Fibroblast of skin of right biceps (primary cell): ENCODE measurements at places on chromosomes 2 and 18.
A peak's percentile ranks its signal among the peaks of the same experiment; 100 is the strongest.

GRCh38 chr18:40063488-40063887 lies 1891.5 kb upstream of the PIK3C3 start:
- no peak for DNase-seq

- peak; percentile 15 for DNase-seq
Observed at GRCh38 chr2:26330604-26331003, 15.3 kb upstream of the SELENOI start.

DNA sequence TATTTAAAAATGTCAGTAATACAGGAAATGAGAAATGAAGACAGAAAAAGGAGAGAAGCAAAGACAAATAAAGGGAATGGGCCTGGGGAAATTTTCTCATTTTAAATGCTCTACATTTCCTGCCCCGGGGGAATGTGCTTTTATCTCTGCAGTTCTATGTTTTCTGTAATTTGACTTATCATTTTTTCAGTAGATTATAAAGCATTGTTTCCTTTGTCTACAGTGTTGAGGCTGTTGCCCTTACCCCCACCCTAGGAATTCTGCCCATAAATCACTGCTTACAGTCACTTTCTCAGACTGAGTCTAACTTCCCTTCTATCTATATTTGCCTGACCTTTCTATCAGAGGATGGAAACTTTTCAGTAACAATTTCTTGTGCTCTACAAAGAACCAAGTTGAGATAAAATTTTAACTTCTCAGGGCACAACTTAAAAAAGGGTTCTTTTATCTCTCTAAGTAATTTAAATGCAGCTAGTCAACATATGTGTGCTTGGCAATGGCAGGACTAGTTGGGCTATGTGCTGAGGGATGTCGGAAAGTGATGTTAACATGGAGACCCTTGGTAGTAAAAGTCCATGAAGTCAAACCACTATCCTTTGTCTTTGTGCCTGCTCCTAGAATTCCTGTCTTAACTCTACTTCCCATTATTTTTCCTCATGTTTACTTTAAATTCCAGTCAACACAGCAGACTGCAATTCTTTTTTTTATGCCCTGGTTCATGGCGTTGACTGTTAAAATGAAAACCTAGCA lies 146.5 kb upstream of the MMADHC start:
- peak; percentile 76 for DNase-seq

DNA sequence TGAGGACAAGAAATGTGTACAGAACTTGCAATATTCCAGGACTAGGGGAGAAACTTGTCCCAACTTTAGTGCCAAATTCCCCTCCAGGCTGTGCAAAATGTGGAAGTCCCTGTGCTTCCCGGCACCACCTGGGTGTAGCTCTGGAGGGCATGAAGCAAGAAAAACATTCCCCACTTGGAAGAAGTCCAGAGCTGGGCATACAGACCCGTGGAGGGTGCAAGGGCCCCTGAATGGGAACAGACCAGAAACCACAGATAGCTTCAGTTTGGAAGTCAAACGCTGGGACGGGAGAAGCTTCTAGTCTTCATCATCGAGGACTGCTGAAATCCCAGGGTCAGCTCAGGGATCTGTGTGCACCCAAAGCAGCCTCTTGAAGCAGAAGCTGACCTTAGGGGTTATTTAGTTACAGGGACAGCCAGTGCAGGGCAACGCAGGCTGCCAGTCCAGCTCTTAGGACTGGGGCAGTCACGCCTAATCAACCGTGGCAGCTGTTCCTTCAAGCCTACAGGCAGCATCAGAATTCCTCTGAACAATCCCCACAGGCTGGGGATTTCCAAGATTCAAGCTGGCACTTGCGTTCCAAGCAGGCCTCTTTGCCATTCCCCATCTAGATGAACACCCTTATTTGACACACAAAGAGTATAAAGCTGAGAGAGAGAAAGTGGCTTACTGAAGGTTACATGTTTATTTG lies 269.4 kb downstream of the LOXHD1 start:
- DNase-seq, result no peak

- no peak for DNase-seq
Observed at GRCh38 chr2:9092383-9093282, 89.1 kb upstream of the MBOAT2 start.

- peak; percentile 67 for DNase-seq
Observed at GRCh38 chr2:69149631-69150215, 136.7 kb downstream of the ANTXR1 start.

DNA sequence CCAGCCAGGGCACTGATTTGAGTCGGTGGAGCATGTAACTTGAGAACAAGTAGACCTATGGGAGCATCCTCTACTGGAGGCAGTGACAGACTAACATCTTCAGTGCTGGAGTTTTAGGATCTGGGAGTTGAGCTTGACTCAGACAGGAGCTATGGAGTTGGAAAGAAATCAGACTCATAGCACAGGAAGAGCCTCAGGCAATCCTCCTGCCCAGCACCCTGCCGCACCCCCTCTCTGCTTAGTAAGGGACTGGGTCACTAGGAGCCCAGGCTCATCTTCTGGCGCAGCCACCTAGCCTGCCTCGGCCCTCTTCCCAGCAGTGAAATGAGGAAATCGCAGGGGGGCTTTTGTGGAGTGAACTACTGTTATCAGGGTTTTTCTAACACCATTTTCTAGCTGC lies 3.6 kb downstream of the ARID5A start:
- DNase-seq, result peak; percentile 63

DNA sequence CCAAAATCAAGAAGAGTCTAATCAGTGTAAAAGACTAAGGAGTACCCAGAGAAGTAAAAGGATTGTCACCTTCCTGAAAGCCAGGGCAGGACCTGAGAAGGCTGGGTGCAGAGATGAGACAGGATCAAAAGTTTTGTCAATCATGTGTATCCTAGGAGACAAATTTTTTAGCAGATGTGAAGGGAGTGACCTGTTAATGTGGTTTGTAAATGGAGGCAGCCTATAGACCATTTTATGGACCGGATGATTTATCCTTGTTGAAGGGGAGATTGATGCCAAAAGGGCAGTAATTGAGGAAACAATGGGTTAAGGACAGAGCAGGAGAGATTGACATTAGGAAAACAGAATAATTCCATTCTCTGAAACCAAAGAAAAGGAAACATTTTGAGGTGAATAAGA lies 813 bp downstream of the NDC80 start:
- DNase-seq, result no peak

- DNase-seq, result no peak
Observed at GRCh38 chr2:233498126-233498525, 68.5 kb downstream of the USP40 start.

DNA sequence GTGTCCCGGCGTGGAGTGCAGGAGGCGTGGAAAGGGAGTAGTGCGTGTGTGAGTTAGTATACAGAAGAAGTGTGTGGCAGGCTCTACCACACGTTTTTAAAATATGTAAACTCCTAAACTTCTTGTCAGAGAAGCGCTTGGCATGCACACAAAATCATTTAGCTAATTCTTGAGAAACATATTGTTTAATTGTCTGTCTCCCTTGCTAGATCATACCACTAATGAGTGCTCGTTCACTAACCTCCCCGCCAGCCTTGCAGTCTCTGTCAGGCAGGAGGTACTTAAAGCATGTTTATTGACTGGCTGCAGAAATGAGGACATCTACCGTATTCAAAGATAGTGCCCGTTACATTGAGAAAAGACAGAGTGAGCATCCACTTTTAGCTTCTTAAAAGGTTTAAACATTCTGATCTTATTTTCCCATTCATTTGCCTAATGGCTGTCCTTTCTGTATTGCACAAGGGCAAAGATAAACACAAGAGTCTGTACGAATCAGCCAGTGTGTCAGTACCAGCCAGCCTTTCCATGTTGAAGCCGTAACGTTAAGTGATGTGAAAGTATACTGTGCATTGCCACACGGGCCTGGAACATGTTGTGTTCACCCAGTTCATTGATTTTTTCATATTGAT lies 41.4 kb downstream of the TRAPPC12 start:
- no peak for DNase-seq

GRCh38 chr18:78666666-78667335 lies 312.8 kb upstream of the SALL3 start:
- no peak for DNase-seq

DNA sequence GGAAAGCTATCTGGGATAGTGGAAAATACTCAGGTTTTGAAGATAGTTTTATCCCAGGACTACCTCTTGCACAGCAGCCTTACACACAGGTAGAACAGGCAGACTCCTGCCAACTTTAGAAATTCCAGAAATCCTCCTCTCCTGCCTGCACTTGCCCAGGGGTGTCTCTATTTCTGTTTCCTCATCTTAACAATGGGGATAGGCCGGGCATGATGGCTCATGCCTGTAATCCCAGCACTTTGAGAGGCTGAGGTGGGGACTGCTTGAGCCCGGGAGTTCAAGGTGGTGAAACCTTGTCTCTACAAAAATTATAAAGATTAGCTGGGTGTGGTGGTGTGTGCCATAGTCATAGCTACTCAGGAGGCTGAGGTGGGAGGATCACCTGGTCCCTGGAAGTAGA lies 117.0 kb upstream of the ARL5A start:
- no peak for DNase-seq

DNA sequence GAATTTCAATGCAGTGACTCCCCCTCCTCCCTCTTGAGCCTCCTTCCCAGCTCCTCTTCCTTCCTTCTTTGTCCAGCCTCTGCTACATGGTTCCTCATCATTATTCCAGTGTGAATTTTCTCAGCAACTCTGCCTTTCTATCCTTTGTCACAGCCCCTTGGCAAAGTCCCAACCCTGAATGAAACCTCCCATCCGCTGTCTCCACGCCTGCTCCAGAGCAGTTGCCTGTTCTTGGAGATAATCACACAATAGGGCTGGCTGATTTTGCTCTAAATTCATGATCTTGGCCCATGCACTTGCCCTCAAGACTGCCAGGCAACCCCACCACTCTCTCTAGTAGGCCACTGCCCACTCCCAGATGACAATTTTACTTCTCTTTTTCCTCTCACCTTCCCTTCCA lies 61.4 kb downstream of the BCL2L11 start:
- no peak for DNase-seq

- DNase-seq, result no peak
Observed at GRCh38 chr18:5759194-5759593, 136.1 kb downstream of the TMEM200C start.

DNA sequence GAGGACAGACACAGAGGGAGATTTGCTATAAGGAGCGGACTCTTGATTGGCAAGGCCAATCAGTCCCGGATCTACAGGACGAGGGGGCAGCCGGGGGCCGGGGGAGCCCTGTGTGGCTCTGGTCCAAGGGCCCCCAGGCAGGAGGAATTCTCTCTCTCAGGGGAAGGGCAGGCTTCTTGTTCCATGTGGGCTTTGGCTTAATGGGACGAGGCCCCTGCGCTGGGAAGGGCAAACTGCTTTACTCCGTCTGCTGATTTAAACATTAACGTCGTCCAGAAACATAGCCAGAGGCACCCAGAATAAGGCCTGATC lies 75.9 kb downstream of the TMEM18 start:
- DNase-seq, result no peak

GRCh38 chr2:162164802-162165201 lies 12.8 kb upstream of the GCG start:
- peak; percentile 7 for DNase-seq

GRCh38 chr2:28408764-28409599 lies 16.3 kb downstream of the FOSL2 start:
- no peak for DNase-seq

GRCh38 chr18:8948471-8949149 lies 153.9 kb upstream of the NDUFV2 start:
- DNase-seq, result peak; percentile 99

DNA sequence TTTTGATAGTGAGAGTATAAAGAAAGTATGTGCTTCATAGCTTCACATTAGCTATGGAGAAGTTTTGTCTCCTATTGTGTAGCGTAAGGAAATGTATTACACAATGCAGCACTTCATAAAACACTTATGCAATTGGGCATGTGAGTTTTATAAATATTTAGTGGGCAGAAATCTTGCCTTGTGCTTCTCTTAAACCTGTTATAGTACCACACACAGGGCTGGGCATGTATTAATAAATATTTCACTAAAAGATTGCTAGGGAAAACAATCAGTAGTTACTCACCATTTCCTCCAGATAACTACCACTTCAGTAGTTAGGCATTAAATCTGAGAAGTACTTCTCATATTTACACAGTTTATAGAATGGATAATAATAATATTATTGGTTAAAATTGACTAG lies 1080.8 kb upstream of the PIK3C3 start:
- DNase-seq, result peak; percentile 38

DNA sequence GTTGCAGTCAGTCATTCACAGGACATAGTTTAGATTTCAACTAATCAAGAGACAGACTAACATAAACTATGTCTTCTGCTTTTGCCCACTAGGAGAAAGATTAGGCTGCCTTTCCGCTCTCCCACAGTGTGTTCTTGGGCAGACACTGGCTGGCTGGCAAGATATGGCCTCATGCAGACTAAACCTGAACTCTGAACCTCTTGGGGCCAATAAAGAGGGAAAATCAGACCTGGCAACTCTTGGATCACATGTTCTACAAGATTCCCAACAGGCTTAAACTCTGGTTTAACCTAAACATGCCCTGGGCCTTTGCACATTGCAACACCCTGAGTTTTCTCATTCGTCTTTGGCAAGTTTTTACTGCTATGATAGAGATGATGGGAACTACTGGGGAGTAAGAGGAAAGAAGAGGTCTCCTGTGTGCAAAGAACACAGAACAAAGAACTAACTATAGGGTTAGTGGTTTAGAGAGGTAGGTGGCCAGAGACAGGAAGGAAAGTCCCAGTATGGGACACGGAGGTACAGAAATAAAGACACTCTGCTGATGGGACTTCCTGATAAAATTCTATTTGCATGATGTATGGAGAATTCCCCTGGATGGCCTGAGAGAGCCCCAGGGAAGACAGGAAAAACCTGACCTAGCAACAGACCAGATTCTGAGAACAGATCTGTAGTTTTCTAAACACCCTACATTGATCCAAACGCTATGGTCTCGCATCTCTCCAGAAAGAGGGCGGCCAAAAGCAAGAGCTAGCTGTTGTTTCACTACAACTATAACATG lies 2.0 kb upstream of the ATRAID start:
- DNase-seq, result no peak

DNA sequence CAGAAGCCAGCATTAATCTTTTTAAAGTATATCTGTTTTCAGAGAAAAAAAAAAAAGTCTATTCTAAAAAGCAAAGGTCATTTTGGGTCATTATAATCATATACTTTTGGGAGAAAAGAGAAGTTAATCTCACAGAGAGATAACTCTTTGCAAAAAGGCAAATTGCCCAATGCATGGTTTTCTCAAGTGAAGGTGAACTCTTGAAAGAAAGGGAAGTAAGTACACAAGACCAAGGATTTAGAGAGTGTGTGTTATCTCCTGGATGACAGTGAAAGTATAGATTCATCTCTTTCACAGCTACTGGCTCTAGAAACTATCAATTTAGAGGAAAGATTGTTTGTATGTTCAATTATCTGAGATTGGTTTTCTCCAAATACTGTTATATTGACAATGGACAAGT lies 151.4 kb downstream of the CD8B2 start:
- no peak for DNase-seq

- DNase-seq, result no peak
Observed at GRCh38 chr2:126797622-126798275, 100.9 kb upstream of the TEX51 start.

DNA sequence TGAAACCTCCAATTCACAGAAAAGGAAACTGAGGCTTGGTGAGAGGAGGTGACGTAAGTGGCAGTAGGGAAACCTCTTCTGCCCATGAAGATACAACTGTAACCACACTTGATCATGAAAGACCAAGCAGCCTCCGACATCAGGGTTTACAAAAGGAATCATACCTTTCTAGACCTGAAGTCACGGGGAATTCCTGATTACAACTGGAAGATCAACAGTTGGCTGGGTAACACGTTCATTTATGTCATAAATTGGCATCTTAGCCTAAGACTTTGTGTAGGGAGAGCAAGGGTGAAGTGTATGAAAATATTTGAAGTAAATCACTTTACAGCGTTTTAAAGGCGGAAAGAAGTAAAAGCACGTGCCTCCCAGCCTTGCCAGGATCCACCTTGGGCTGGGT lies 922 bp downstream of the HS1BP3 start:
- DNase-seq, result no peak
